ENCODE measurements at places on chromosomes 3 and 15.

DNA sequence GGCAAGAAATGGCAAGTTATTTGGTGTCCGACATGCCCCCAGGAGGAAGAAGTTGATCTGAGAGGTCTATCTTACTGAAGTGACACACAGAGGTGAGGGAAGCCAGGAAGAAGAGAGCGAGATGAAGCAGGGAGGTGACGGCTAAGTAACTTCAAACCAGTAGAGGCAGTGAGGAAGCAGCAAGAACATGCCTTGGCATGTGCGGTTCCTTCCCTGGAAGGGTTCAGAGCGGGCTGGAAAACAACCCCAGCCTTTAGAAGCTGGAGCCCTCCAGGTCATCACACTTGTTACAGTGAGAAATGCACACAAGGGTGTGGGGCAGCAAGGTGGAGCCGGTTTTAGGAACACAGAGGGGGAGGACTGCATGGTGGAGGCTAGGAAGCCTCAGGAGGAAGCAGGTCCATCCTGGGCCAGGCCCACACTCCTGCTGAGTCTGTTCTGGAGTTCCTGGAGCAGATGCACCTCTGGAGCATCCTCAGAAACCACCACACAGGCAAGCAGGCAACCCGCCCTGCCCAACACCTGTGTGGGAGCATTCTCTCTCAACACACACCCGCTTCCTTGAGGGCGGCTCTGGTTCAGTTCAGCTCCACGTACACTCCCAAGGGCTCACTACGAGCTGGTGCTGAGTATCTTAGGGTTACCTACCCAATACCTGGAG, 47.1 kb downstream of the POC1A start:
- no peak for DNase-seq

DNA sequence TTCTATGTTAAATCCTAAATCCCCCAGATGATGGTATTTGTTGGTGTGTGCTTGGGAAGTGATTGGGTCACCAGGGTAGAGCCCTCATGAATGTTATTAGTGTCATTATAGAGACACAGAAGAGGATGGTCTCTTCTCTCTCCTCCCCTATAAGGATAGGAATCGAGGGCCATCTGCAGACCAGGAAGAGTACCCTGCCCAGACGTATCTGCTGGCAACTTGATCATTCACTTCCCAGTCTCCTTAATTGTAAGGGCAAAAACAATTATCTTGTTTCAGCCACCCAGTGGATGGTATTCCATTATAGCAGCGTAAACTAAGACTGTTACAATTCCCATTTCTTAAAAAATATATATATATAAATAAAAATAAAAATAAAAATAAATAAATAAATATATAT, 892.2 kb downstream of the SI start:
- no peak for DNase-seq

DNA sequence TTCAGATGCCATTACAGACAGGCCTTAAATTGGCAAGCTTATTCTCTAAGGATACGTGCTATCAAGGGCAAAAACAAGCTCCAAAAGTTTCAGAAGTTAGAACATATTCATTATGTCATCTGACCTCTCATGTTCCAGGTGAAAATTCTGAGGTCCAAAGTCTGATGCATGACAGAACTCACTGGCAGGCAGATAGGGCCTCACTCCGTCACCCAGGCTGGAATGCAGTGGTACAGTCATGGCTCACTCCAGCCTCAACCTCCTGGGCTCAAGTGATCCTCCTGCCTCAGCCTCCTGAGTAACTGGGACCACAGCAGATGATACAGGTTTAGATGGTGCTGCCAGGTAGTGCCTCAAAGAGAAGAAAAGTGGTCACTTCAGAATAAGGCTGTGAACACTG, 15.5 kb downstream of the MRPS25 start:
- no peak for DNase-seq

- DNase-seq = no peak
Observed at GRCh38 chr3:53216723-53217122, 39.1 kb downstream of the TKT start.

DNA sequence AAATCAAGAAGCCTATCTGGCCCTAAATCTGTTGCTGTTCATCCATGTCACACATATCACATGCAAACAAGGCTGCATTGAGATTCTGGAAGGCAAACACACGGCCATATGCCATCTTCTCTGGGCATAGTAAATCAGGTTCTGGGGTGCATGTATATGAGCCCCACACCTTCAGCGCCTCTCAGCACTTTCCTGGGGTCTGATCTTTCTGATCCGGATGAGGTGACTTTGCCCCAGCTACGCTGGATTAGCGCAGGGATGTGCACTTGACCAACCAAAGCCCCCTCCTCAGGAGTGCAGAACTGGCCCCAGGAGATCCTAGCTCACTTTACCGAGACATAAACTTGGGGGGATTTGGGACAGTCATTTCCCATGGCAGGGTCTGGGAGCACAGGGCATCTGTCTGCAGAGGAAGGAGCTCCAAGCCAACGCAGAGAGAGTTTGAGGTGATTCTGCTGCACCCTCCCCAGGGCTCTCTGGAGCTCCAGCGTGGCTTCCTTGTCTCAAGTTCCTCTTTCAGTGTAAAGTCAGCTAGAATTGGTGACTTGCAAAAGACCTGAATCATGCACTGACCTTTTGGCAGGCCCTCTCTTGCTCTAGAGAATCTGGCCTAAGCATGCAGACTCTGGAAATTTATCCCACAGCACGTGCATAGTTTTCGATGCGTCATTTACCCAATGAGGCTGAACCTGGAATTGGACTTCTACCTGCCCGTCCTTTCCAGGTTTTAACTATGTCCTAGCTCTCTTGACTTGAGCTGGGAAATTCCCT, 63.5 kb upstream of the KLF13 start:
- DNase-seq = peak; percentile 76

DNA sequence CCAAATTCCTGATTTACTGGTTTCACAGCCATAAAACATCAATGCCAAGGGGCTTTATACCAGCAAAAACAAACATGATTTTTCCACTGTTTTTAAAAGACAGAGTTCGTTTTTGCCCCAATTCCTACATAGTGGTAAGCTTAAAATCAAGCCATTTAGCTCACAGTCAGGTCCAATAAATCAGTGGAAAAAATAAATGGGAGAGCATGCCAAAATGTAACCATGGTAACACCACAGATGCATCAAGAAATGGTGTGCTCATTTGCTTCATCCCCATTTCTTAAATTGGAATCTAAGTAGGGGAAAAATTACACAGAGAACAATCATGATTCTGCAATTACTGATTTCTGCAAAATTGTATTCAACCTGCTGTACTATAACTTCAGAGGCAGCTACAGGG, 418.8 kb downstream of the MAGI1 start:
- DNase-seq = no peak

GRCh38 chr15:63729115-63729884, 104.4 kb downstream of the HERC1 start:
- no peak for DNase-seq

- DNase-seq = no peak
Observed at GRCh38 chr3:112470788-112471187, 28.5 kb downstream of the BTLA start.

DNA sequence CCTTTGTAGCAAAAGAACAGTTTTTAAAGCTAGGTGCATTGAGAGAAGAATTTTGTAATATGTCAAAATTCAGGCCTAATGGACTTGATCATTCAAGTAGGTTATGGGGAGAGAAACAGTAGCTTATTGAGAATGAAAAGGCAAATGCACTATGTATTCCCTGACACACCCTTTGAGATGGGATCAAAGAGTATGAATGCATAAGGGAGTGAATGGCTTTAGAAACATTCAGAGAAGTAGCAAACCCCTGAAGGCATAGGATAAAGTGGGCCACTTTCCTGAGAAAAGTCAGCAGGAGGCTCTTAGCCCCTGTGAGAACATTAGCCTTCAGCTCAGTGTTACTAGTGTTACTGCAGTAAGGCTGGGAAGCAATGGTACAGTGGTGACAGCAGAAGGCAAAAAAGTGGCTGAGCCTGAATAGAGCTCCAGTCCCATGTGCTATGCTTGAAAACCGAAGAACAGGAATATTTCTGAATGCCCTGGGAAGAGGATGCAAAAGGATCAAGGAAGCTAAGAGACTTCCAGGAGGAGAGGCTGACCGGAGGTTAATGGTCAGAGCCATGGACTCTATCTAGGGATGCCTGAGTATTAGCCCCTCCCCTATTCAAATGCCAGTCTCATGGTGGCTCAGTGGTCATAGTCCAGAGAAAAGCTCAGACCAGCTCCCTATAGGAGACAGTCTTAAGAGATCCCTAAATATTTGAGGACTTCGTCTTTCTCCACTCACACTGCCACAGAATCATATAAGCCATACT, 218.2 kb upstream of the SGO1 start:
- DNase-seq = no peak

DNA sequence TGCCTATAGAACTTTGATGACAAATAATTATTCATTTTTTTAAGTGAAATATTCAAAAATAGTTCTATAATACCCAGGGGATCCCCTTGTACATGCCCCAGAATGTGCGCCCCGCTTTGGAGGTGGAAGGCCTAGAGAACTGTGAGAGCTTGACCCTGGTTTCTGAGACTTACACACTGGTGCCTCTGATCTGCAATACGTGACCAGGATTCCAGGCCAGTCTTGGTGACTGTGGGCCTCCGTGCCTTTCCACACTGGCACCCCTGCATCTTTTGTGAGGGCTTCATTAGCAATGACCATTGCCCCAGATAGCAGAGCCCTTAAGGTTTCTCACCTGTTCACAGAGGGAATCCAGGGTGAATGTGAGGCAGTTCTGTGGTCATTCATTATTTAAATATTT, 44.0 kb downstream of the CLSTN2 start:
- DNase-seq = no peak

- no peak for DNase-seq
Observed at GRCh38 chr3:30500666-30501399, 105.6 kb upstream of the TGFBR2 start.

- DNase-seq = no peak
Observed at GRCh38 chr3:31921837-31922236, 59.2 kb downstream of the OSBPL10 start.

DNA sequence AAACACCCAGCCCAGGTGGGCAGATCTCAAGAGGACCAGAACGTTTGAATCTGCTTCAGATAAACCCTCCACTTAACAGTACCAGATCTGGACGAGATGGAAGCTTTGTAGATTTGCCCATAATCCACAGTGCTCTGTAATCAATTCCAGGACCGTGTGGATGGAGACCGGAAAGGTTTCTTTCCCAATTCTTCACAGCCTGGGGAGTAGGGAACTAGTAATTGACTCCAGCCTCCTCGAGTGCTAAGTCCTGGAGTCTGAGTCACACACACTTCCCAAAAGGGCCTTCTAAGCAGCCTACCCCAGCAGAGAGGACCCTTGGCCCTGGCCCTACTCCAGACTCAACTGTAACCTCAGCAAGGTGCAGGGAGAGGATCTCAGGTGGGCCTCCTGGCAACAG, 56.2 kb upstream of the TSEN2 start:
- DNase-seq = peak; percentile 40

GRCh38 chr3:155815030-155815545, 9.0 kb upstream of the C3orf33 start:
- DNase-seq = no peak

GRCh38 chr3:123302961-123303360, 101.2 kb downstream of the SEC22A start:
- DNase-seq = no peak

DNA sequence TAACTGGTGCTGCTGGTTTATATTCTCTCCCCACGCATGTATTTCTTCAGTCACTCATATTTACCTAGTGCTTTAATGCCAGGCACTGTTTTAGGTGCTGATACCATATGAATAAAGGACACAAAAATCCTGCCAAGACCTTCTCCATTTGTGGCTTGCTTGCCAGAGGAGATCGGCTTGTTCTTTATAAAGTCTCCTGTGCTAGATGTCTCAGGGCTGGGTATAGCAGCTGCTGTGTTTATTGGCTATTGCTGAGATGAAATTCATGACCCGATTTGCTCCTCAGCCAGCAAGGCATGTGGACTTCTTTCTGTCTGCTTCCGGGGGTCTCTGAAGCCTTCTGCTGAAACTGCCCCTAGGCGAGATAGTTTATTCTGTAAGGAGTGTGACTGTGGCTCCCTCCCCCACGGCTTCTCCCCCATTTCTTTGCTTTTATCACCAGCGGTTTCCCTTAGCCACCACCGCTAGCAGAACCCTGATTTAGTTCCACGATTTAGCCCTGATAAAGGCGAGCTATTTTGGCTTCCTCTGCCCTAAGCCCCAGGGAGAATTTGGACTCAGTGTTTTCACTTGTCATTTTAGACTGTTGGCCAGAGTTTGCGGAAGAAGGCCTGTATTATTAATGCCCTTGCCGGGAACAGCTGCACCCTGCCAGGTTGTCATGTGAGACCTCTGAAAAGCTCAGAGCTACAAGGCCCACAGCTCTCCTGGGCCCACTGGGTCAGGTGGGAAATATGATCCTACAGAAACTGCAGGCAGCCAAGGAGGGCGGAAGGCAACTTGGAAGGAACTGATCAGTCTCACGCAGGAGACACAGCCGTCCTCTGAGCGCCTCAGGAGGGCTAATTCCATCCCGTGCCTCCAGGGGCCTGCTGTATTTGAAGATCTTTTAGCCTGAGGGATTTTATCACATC, 46.8 kb downstream of the ST6GAL1 start:
- peak; percentile 25 for DNase-seq

DNA sequence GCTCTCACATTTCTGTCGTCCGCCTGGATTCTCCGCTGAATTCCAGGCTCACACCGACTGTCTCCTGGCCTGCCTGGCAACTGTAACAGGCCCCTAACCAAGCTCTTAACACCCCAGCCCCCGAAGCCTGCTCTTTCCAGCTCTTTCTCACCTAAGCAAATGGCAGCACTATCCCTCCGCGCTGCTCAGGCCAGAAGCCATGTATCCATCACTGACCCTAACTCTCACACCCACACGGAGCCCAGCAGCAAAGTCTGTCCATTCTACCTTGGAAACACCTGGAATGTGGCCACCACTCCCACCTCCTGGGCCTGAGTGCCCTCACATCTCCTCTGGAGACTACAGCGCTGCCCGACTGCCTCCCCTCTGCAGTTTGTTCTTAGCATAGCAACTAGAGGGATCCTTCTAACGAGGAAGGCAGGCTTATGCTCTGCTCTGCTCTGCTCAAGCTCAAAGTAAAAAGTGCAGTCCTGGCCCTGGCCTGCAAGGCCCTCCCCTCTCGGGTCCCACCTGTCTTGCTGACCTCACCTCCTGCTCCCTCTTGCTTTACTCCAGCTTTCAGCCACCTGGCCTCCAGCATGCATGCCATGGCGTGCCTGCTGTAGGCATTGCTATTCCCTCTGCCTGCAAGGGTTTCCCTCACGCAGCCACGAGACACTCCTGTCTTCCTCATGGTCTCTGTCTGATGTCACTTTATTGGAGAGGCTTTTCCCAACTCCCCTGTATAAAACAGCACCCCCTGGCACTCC, 27.2 kb downstream of the FEM1B start:
- DNase-seq = no peak

DNA sequence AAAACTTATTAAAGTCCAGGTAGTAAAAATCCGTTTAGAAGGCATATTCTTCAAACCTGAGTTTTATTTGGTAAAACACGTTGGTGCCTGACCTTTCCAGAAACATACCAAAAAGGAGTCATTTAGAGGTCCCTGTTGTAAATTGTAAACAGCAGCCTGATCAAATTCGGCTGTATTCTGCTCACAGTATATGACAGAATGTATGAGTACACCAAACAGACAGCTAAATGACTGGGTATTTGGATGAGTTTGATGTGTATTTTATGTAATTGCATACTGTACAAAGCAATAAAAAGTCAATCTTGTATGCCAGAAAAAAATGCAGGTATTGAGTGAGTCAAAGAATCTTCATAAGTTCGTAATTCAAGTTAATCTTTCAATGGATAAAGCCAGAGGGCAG, 330.4 kb downstream of the RBMS3 start:
- DNase-seq = no peak

Measured in fibroblast of gingiva (primary cell).